ENCODE measurements at places on chromosomes 11 and 22.

GRCh38 chr11:92969293-92969633 is 188 bp upstream of the MTNR1B start:
- DNase-seq: no peak

GRCh38 chr11:10048350-10048749 is 245.7 kb downstream of the SBF2 start:
- DNase-seq: no peak

DNA sequence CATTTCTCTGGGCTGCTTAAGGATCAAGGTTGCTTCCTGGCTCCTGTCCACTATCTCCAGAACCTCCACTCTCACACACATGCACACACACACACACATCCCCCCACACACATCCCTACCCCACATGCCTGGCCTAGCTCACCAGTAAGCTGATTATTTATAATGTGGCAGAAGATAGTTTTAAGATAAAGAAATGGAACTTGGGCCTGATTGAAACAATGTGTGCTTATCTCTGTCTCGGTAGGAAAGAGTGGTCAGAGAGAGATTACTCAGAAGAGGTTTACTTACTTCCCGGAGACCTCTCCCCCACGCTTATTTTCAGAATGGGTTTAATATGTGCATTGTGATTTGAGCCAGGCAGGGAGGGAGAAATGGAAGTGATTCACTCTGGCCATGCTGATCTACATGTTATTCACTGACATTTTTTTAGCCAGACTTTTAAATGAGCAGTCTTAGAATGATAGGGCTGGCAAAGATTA is 422.4 kb downstream of the TENM4 start:
- peak; percentile 95 for DNase-seq

GRCh38 chr11:121451178-121451985 is 732 bp upstream of the SORL1 start:
- no peak for DNase-seq

DNA sequence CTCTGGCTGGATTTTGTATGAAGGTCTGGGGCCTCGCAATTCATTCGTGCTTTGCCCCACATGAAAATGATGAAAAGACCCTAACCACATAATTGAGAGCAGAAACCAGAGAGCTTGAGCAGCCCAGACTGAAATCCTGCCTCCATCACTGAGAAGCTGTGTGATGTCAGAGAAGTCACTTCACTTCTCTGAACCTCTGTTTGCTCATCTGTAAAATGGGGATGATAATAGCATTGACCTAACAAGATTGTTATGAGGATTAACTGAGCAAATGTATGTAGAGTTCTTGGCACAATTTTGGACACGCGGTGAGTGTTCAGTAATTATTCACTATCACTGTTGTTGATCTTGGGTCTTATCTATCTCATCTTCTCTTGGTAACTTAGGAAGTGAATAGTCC is 56.2 kb upstream of the ASPHD2 start:
- DNase-seq: no peak

DNA sequence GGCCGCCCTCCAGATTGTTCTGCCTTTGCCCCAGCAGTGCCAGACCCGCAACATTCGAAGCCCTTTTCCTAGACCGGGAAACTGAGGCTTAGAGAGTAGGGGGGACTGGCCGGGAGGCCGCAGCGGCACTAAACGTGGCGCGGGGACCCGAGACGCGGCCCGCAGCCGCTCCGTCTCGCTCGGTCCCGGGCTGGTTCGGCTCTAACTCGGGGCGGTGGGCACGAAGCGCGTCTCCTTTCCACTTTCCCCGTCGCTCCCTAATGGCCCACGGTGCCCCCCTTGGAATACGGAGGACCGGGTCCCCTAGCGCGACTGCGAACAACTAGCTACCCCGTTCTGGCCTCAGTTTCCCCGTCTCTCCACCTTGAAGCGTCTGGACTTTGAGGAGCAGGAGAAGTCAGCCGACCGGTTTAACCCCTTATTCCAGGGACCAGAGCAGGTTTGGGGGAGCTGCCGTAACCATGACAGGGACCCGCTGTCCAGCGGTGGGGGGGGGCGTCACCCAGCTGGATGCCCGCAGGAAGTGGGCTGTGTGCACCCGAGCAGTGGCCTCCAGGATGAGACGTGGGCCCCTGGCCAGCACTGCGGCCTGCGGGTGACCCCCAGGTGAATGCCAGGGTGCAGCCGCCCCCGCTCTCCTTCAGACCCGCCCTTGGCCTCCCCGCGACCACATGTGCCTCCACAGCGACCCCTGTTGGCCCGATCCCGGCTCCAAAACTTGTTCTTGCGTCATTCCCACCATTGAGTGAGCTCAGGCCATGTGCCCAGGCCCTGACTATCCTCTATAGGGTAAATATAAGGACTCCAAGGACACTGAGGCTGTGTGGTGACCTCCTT is 1.1 kb downstream of the CDC42EP1 start:
- DNase-seq: peak; percentile 86

DNA sequence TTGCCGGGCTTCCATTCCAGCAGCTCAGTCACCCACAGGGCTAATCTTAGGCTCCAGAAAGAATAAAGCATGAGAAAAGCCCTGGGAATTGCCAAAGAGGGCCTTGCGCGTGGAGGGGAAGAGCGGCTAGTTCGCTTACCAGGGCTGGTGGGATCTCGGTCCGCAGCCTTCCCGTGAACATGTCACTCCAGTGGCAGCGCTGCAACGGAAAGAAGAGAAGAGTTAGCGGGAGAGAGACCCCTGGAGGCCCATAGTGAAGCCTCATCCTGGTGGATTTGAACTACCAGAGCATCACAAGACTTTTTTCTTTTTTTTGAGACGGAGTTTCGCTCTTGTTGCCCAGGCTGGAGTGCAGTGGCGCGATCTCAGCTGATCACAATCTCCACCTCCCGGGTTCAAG is 18.0 kb downstream of the RANGAP1 start:
- DNase-seq: no peak

GRCh38 chr11:65546217-65546958 is 11.8 kb downstream of the LTBP3 start:
- DNase-seq: peak; percentile 31

GRCh38 chr11:705646-706438 is at the start of gene EPS8L2:
Gene EPS8L2 (plus strand): TSS chr11:706231. CDS start chr11:709408, 3,177 bp downstream.
- DNase-seq: no peak

DNA sequence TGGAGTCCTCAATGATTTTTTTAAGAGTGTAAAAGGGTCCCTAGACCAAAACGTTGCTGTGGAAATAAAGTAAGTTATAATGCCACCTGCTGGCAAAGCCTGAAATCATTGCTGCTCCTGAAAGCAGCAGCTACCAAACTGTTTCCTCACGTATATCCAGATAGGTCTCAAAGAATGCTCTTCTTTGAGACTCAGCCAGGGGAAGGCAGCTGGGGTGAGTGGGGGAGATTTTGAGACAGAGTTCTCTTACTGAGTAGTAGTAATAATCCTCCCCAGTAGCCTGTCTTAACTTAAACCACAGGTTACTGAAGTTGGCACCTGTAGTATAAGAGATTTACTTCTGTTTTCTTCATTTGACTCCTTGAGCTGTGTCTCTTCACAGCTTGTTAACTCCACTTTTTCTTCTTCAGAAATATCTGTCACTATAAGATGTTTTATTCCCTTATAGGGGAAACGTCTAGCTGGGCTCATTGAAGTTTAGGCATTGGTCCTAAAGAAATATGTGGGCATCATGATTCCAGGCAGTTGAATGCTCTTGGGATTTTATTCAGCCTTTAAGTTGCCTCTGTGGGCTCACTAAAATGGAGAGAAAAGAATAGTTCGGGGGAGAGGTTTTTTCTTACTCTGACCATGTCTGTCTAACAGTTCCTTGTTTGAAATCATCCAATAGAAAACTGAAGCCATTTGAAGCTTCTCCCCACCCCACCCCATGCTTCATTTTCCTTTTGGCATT is 77.9 kb downstream of the BTBD10 start:
- peak; percentile 54 for DNase-seq

GRCh38 chr22:24319451-24319850 is 48.8 kb downstream of the SPECC1L start:
- no peak for DNase-seq

GRCh38 chr11:10268746-10269488 is 25.1 kb downstream of the SBF2 start:
- DNase-seq: no peak

DNA sequence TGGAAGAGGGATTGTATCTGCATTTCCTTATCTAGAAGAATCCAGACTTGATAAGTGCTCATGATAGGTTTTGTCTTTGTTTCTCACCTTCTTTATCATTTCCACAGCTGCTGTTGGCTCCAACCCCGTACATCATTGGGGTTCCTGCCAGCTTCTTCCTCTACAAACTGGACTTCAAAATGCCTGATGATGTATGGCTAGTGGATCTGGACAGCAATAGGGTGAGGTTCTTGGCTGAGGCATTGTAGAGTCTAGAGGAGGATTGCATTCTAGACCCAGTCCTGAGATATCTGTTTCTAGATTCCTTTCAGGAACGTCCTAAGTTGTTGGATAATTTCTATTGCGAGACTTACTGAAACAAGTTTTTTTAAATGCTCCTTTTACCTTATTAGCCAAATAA is 8.1 kb downstream of the MADD start:
- DNase-seq: no peak

DNA sequence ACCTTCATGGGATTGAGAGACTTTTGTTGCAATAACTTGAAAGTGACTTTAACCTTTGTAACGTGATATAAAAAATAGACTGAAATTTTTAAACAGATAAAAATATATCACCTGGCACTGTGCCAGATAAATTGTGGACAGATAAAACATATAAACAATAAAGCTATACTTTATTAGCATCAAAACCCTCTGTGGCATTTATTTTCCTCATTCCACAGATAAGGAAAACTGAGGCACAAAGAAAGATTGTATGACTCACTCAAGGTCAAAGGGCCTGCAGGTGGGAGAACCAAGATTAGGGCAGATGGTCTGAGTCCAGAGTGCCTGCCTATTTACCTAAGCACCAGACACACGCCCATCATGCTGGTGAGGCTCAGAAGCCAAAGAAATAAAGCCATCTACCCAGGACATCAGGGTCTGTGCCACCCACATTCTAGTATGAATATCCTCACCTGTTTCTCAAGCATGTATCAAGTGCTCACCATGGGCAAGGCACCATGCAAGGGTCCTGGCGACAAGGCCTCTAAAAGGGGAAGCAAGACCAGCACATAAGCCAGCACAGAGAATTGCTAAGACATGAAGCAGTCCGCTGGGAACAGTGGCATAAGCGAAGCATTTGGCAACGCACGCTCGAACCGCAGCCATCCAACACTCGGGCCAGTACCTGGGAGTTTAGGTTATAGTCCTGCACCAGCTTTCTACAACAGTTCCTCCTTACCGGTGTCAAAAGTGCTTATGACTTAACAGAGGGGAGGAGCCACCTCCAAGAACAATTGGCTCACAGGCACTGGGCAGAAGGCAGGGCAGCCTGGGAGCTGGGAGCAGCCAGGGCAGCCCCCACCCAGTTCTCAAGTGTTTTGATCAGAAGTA is 17.6 kb downstream of the MYH9 start:
- DNase-seq: no peak

GRCh38 chr11:45428541-45429230 is 142.5 kb upstream of the SYT13 start:
- DNase-seq: no peak

- DNase-seq: no peak
These were observed 1129.0 kb upstream of the TENM4 start for GRCh38 chr11:80569832-80570231.

GRCh38 chr22:38870312-38870741 is 1.7 kb downstream of the CBX6 start:
- DNase-seq: peak; percentile 76

DNA sequence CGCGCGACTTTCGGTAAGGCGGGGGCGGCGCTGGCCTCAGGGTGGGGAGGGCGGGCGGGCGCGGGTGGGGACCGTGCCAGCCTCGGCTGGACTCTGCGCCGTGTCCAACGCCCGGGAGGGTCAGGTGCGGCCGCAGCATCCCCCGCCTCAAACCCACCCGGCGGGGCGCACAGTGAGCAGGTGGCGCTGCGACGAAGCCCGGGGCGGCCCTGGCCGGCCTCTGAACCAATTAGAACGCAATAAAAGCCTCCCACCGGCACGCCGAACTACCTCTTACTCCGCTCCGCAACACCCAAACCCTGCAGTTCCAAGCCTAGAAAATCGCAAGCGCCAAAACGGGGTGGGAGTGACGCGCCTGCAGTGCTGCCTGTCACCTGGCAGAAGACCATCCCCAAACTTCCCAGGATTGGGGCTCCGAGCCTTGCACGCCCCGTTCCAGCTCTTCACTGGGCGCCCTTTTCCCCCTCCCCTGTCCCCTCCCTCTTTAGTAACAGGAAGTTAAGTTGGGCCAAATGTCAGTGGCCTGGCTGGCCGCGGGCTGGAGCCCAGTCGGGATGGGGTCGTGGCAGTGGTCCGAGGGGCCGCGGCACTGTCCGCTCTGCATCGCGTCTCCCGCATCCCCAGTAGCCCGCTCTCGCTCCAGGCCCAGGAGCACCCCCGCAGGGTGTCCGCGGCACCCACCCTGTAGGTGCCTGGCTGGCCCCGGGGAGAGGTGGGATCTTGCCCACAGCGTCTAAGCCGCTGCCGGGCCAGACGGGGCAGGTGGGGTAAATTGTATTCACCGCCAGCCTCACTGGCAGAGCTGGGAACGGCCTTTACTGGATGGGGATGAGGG is 541 bp downstream of the MICAL2 start:
- DNase-seq: no peak

DNA sequence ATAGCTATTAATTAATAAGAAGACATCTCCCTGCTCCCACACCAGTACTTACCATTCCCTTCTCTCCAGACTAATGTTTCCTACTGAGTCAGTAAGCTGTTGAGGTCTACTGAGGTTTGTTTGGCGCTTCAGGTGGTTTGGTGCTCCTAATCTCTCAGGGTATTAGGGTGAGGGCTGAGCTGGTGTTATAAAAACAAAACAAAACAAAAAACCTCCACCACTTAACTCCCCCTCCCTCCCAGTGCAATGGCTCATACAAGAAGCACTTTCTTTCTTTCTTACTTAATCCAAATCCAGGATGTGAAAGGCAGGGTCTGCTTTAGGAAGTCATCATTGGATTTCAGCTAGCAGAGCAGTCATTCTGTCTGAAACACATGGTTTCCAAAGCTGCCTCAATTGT is 15.3 kb downstream of the CSTPP1 start:
- no peak for DNase-seq

DNA sequence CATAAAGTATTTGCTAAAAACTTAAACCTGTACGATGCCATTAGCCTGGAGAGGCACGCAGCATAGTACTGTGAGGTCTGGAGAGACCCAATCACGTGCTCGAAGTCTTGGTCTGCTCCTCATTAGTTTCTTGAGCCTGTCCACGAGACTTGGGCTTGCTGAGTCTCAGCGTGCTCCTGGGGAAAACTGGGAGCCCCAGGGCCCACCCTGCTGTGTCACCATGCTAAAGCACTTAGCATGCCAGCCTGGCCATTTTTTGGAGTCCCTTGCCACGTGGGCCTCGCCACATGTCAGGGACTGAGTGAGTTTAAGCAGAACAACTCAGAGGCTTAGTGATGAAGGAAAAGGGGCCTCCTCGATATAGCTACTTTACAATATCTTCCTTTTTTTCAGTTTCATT is 2.6 kb downstream of the CDC45 start:
- DNase-seq: no peak

Data from fibroblast of skin of right quadriceps (primary cell).